Right renal pelvis (tissue), 4 donors: ENCODE measurements at places on chromosomes 7 and 10.

DNA sequence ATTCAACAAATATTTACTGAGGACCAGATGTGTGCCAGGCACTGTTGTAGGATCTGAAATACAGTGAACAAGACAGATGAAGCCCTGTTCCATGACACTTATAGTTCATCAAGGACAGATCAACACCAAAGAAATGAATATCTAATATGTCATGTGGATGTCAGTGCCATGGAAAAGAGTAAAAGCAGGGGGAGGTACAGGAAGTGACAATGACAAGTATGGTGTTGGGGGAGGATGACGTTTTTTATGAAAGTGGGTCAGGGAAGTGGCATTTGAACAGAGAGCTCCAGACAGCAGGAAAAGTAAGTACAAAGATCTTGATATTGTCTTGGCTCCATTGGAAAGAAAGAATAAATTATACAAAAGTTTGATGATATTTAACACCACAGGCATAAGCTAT, 7.0 kb upstream of the SFMBT2 start:
- DNase-seq, result no peak

GRCh38 chr10:85917601-85918000, 449.0 kb downstream of the GRID1 start:
- DNase-seq, result no peak

DNA sequence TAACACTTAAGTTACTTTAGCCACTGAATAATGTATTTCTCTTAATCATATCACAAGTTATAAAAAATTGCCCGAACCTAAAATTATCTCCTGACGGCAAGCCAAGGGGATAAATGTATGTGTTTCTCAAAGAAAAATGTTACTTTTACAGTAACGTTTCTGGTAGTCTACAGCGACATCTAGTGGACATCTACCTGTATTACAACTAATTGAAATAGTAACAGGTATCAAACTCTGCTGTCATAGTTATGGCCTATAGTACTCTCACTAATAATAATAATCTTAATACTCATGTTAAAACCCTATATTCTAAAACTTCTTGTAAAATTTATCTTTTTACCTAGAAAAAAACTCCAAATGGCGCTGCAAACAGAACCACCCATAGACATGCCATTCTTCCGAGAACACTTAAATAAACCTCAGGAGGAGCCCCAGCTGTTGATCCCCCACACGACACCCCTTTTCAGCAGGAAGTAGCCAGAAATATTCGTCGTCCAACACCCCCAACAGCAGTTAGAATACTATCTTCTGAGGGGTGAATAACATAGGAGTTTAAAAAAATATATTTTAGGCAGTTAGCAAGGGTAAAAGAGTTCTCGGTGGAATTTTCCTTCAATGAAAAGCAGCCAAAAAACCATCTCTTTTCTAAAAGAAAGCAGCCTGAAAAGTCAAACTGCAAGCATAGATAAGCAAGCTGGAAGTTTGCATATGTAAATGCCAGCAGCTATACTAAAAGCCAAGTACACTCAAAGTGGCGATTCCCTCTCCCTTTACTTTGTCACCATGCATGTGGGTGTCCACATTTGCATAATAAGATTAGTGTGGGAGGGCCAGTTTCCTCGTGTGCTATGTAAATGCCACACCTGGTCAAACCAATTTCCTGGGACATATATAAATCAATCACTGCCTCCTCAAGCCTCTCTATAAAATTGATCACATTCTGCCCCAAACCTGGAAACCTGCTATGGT, 40.5 kb upstream of the ZNF107 start:
- no peak for DNase-seq

GRCh38 chr10:32054094-32054493, 2.1 kb downstream of the KIF5B start:
- peak; percentile 36 for DNase-seq

GRCh38 chr10:130708465-130709070, 572.4 kb downstream of the GLRX3 start:
- no peak for DNase-seq

DNA sequence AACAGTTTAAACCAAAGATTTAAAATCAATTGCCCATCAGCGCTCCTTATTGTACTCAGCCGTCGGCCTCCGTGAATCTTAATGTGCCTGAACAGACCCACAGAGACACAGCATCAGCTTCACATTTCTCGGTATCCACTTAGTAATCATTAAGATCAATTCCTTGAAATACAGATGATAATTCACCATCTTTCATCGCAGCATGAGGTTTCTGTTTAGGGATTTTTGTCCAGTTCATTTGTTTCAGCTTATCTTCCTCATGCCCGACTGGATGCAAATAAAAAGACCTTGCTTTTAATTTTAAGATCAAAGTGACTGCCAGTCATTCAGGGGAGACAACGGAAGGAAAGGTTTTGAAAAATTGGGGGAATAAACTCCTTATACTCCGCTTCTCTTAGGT, 207.8 kb downstream of the WDR37 start:
- DNase-seq, result no peak

DNA sequence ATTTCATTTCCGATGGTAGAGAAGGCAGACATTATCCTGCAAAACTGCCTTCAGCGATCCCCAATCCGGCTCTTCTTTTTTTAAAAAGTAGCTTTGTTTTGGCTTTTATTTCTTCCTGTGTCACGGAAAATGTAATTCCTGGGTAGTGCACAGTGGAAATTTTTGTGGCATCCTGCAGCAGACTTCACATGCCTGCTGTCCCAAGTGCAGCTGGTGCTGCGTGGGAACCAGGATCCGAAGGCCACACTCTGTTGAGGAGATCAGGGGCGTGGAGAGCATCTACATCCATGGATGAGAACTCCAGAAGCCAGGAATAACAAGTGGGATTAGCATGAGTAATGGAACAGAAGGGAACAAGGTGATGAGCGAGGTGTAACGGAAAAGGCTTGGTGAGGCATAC, 4.6 kb downstream of the VWA2 start:
- no peak for DNase-seq

DNA sequence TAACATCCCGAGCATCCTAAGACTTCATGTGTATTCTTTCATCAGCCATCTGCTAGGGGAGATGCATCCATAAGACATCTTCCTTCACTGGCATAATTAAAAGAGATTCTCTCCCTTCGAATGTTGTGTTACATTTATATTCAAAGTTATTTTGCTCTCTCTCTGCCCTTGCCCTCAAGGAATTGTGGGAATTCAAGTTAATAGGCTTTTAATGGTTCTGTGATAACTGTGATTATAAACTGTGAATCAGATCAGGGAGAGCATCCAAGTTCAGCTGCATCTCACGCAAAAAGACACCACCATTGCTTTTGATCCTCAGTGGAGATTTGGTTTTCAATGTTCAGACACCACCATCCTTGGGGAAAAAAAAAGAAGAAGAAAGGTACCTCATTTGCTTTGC, 9.2 kb upstream of the TEX36 start:
- no peak for DNase-seq

GRCh38 chr10:55550236-55550635, 749.2 kb upstream of the PCDH15 start:
- no peak for DNase-seq

- no peak for DNase-seq
Observed at GRCh38 chr7:37318541-37318940, 130.1 kb downstream of the ELMO1 start.

- DNase-seq, result no peak
Observed at GRCh38 chr10:91665842-91666241, 33.0 kb upstream of the PPP1R3C start.

GRCh38 chr7:65475040-65475726, 101.5 kb downstream of the ZNF92 start:
- no peak for DNase-seq

DNA sequence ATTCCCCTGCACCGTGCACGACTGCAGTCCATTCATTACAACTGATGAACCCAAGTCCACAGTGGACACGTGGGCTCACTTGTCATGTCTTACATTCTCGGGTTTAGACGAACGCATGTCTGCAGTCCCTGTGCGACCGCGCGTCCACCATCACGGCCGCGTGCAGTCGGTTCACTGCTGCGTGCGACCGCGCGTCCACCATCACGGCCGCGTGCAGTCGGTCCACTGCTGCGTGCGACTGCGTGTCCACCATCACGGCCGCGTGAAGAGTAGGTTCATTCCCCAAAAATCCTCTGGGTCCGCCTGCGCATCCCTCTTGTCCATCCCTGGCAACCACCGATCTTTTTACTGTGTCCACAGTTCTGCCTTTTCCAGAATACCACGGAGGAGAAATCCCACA, 100.5 kb downstream of the MAD1L1 start:
- DNase-seq, result no peak

DNA sequence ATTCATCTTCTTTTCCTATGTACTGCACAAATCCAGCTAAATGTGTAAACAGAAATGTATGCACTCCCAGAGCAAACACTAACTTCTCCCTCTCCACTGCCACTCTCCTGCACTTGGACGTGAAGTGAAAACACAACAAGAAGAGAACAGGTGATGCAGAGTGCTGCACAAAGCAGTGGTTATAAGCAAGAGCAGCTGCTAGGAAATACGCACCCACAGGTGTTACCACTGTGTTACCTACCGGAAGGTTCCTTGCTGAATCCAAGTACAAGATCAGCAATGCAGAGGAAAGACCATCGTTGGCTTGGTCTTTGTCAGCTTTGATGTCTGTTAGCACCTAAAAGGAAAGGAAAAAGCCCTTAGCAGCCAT, 54.6 kb upstream of the NCAPG2 start:
- DNase-seq, result no peak

GRCh38 chr10:122544493-122544892, 16.1 kb upstream of the DMBT1 start:
- no peak for DNase-seq

- DNase-seq, result no peak
Observed at GRCh38 chr7:1087465-1087814, 473 bp upstream of the GPER1 start.

DNA sequence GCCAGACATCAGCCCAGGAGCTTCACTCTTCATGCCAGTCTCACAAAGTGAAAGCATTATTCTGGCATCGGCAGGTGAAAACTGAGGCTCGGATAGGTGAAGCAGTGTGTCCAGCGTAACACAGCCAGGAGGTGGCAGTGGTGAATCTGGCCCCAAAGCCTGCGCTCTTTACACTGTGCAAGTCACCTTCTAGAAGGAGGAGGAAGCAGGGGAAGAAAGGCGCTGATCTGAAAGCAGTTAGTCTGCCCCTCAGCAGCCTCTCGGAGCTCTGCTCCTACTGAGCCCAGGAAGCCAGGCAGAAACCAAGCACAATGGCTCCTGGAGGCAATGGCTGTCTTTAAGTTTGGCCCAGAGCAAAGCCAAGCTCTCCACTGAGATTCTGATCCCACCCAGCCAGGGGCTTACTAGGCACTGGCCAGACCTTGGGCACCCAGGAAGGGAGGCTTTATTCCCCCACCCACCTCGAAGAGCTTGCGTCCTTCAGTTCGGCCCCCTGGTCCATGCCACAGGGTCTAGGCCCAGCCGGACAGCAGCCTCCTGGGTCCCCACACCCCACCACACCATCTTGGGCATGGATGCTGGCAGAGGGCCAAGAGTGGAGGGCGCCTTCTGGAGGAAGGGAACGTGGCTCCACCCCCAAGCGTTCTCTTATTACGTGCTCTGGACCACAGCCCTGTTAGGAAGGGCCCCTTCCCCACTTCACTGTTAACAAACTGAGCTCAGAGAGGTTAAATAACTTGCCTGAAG, 104.5 kb downstream of the GRID1 start:
- DNase-seq, result no peak

DNA sequence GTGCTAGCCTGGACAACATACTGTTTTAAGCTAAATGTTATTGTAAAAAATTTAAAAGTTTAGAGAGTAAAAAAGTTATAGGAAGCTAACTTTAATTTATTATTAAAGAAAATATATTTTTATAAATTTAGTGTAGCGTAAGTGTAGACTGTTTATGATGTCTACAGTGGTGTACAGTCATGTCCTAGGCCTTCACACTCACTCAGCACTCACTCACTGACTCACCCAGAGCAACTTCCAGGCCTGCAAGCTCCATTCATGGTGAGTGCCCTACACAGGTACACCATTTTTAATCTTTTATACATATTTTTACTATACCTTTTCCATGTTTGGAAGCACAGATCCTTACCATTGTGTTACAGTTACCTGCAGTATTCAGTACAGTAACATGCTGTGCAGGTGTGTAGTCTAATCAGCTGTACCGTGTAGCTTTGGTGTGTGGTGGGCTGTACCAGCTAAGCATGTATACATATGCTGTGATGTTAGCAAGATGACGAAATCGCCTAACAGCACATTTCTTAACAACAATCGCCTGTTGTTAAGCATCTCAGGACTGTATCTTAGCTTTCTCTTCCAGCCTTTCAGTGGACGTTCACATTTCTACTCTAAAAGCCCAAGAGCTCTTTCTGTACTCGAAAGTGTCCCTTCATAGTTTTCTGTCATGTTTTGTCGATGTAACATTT, 12.5 kb downstream of the RNF32 start:
- DNase-seq, result no peak

DNA sequence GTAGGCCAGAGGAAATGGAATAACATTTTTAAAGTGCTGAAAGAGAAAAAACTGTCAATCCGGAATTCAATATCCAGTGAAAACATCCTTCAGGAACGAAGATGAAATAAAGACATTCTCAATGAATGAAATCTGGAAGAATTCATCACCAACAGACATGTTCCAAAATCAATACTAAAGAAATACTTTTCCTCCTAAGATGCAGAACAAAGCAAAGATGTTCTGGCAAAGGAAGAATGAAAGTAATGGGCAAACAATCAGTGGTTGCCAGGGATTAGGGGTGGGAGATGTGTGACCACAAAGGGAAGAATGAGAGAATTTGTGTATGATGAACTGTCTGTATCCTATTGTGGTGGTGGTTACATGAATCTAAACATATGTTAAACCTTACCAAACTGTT, 52.8 kb upstream of the EEPD1 start:
- DNase-seq, result no peak

DNA sequence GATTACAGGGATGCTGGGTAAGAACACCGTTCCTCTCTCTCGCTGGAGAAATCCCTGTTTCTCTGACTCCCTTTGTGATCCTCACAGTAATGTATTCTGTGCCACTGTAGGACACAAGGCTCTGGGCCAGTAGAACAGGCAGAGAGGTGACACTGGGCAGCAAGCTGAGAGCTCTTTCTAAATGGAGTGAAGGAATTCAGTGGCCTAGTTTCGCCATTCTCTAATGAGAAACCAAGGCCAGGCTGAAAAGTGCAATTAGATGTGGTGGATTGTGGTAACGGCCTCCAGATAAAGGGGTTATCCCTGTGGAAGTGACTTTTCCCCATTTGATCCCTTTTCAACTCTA, 12.8 kb downstream of the KCTD7 start:
- no peak for DNase-seq

DNA sequence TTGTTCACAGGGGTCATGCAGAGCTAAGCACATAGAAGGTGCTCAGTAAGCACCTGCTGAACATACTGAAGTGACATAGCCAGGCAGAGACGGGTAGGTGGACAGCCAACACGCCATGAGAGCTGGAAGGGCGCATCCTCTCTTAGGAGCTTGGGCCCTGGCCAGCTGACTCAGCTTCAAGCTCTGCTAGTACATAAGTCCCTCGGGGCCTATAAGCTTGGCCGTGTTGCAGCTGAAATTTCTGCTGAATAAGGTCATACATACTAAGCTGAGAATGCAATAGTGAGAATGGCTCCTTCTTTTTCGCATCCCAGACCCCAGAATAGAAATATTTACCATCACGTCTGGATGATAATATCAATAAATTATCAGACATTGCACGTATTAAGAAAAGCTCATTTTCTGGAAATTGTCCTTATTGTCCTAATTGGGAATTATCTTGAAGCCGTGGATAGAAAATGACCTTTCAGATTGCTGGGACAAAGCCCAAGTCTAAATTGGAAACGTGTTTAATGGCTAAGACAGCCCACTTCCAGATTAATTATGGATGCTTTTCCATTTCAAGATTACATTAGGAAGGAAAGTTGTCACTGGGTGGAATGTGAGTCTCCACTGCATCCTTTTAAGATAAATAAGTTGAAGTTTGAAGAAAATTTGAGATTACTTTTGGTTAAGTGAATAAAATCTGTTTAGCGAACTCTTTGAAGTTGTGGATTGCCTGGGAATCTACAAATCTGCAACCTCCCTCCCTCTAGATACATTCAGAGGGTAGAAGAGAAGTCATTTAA, 287.1 kb upstream of the C7orf33 start:
- no peak for DNase-seq
